Progenitor cell of endocrine pancreas (in vitro differentiated cells): ENCODE measurements at places on chromosomes 2 and 18. TPM values are rescaled to one million over a fixed set of nuclear protein-coding genes. Genes with fewer than 3 reads are reported as not detected.

DNA sequence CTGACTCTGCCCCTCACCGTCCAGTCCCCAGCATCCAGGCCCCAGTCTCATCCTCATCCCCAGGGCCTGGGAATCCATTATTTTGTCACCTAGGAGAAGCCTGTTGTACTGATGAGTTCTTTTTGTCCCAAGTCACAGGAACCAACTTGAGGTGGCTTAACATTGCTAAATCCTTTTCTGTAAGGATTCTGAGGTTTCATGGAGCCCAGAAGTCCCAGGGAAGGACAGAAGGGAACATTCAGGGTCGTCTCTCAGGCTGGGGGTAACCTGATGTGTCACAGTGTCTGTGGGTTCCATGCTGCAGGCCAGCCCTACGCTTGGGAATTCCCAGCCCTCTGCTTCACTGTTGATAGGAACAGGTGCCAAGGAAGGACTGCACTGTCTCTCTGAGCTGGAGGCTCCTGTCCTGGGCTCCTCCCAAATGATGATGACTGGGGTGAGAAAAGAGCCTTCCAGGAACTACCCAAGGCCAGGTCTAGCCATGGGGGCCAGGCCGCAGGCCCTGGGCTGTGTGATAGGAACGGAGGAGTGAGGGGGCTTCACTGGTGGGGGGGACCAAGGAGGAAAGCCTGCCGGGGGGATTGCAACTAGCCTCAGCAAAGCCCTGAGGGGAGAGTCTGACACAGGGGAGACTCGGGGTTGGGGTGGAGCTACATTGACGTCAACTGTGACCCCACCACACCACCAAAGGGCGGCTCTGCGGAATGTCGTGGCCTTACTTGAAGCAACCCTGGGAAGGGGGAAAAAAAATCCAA lies 145.7 kb downstream of the SMAD7 start:
- H3K4me3 ChIP-seq = no peak overlapping the region
- no peaks in the 10 kb centered on the region for H3K36me3 ChIP-seq
- H3K27me3 ChIP-seq = no peaks in the 10 kb centered on the region
- no peak for DNase-seq
- no peak overlapping the region for H3K27ac ChIP-seq

DNA sequence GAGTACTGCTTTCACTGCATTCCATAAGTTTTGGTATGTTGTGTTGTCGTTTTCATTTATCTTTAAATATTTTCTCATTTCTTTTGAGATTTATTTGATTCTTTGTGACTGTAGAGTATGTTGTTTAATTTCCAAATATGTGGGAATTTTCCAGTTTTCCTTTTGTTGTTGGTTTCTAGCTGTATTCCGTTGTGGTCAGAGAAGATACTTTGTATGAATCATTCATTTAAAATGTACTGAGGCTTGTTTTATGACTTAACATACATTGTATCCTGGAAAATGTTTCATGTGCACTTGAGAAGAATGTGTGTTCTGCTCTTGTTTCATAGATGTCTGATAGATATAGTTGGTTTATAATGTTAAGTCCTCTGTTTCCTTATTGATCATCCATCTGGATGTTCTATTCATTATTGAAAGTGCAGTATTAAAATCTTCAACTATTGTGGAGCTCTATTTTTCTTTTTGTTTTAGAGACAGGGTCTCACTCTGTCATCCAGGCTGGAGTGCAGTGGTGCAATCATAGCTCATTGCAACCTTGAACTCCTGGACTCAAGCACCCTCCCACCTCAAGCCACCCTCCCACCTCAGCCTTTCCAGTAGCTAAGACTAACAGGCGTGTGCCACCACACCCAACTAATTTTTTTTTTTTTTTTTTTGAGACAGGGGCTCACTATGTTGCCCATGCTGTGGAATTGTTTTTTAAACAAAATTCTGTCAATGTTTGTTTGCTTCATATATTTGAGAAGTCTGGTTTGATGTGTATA lies 96.8 kb downstream of the TAF4B start:
- H3K27ac ChIP-seq = no peak overlapping the region
- no peak overlapping the region for H3K4me3 ChIP-seq
- H3K36me3 ChIP-seq = peaks cover 2% of the 10 kb centered on the region
- DNase-seq = no peak

GRCh38 chr2:30421604-30422443 lies 25.2 kb upstream of the LCLAT1 start:
- no peak for DNase-seq
- H3K27ac ChIP-seq = no peak overlapping the region

GRCh38 chr18:76558881-76559667 lies 64.0 kb upstream of the ZNF516 start:
- DNase-seq = no peak
- H3K4me3 ChIP-seq = no peak overlapping the region
- H3K27me3 ChIP-seq = no peaks in the 10 kb centered on the region
- H3K36me3 ChIP-seq = no peaks in the 10 kb centered on the region

DNA sequence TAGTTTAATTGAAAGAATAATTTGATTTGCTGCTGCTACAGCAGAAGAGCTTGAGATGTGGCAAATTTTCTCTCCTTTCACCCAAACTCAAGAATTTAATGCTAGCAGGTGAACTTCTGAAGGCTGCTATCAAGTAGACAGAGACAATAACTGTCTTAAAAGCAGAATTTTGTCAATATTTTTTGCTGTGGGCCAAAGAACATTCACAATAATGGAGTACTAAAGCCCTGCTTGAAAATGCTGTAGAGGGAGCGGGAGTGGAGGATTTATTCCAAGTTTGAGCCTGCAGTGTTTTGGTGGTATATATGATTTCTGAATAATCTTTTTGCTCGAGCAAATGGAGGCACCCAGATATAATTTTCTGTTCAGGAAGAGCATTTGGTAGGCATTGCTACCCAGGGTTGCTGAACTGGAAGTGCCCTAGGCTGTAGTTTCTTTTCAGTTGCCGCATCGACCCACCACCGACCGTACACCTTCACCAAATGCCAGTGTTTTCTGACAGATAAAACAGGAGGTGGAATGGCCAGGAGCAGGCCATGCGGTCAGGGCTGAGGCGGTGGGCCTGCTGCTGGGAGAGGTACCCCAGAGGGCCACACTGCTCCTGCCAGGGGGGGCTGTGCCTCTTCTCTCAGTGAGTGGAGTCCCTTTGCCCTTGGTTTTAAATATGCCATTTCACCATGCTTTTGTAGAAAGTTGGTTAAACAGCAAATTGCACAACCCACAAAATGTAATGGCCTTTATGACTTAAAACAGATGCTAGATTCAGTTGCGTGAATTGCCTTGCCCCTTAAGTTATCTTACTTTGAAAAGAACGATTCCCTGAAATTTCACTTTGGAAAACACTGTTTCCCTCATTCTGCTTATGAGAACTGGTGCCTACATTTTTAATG lies 36.4 kb downstream of the TSHZ1 start:
- H3K4me3 ChIP-seq = no peak overlapping the region
- H3K27ac ChIP-seq = no peak overlapping the region
- peaks cover 32% of the 10 kb centered on the region for H3K4me1 ChIP-seq
- H3K27me3 ChIP-seq = no peaks in the 10 kb centered on the region
- no peaks in the 10 kb centered on the region for H3K36me3 ChIP-seq

DNA sequence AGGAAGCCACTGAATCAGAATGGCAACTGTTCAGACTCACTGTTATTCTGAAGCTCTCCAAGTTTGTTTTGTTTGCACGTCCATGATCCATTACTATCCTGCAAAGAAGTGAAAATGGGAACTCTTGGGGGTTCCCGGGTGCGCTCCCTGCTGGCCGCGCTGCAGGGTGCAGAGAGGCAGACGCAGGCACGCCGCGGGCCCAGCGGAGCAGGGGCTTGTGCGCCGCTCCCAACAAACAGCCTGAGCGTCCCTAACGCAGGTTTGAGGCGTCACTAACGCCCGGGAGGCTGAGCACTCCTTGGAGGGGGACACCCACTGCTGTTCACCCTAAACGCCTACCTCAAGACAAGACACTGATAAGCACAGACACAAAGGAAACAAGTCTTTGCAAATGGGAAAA lies 14.3 kb upstream of the PIEZO2 start:
- H3K4me1 ChIP-seq = no peaks in the 10 kb centered on the region
- no peak for DNase-seq
- no peak overlapping the region for H3K27ac ChIP-seq

- no peak overlapping the region for H3K4me3 ChIP-seq
- H3K27ac ChIP-seq = no peak overlapping the region
- H3K36me3 ChIP-seq = no peaks in the 10 kb centered on the region
- H3K27me3 ChIP-seq = no peaks in the 10 kb centered on the region
- DNase-seq = no peak
These were observed 295.3 kb downstream of the CDH7 start for GRCh38 chr18:66046032-66046602.

DNA sequence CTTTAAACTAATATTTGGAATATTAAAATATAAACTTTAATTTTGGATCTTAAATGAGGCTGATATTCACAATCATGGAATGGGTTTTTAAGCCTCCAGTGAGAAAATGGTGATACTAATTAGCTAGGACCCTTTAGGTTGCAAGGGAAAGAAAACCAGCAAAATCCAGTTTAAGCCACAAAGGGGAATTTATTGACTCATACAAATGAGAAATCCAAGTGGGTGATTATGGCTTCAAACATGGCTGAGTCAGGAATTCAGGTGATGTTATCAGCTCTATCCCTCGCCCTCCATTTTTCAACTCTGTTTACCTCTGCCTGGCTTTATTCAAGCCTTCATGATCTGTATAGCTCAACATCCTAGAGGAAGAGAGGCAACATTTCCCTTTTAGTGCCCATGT lies 75.3 kb upstream of the DLX2 start:
- no peaks in the 10 kb centered on the region for H3K36me3 ChIP-seq
- H3K27me3 ChIP-seq = peaks cover 15% of the 10 kb centered on the region
- H3K4me1 ChIP-seq = peaks cover 5% of the 10 kb centered on the region
- DNase-seq = no peak
- H3K4me3 ChIP-seq = no peak overlapping the region

- H3K4me1 ChIP-seq = no peaks in the 10 kb centered on the region
- peaks cover 42% of the 10 kb centered on the region for H3K36me3 ChIP-seq
- DNase-seq = no peak
- no peaks in the 10 kb centered on the region for H3K27me3 ChIP-seq
These were observed 132.7 kb downstream of the DIS3L2 start for GRCh38 chr2:232094201-232094600.

DNA sequence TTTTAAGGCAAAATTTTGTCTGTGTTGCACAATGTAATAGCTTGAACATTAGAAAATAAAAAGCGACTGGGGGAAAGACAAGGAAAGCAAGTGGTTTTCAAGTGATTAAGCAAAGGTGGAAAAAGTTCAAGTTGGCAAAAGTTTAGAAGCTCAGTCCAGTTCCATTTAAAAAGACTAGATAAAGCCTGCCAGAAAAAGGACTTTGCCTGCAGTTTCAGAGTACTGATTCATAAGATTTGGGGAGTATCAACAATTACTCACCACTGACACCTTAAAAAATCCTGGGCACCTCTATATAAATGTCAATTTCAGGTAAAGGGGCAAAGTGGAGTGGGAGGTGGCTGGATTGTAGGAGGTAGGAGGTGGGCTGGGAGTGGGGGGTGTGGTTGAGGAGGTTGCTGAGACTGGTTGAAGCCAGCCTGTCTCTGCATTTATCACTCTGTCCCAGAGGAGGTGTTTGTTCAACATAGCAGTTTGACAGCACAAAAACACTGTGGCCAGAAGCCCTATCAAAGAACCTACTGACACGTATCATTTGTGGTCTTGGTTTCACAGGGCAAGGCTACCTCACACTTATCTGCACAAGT lies 14.6 kb downstream of the ZEB2 start:
- no peak for DNase-seq
- no peak overlapping the region for H3K27ac ChIP-seq
- peaks cover 39% of the 10 kb centered on the region for H3K4me1 ChIP-seq
- peaks cover 84% of the 10 kb centered on the region for H3K27me3 ChIP-seq

GRCh38 chr18:49020621-49021021 lies 69.9 kb upstream of the SMAD7 start:
- peak overlapping the region; percentile 89 for H3K27ac ChIP-seq
- peaks cover 11% of the 10 kb centered on the region for H3K4me1 ChIP-seq
- DNase-seq = no peak
- H3K27me3 ChIP-seq = no peaks in the 10 kb centered on the region

- no peak overlapping the region for H3K4me3 ChIP-seq
- H3K4me1 ChIP-seq = peaks cover 18% of the 10 kb centered on the region
- no peaks in the 10 kb centered on the region for H3K36me3 ChIP-seq
- no peak overlapping the region for H3K27ac ChIP-seq
These were observed 119.4 kb downstream of the LPIN1 start for GRCh38 chr2:11865805-11866204.

- no peaks in the 10 kb centered on the region for H3K27me3 ChIP-seq
- no peak overlapping the region for H3K27ac ChIP-seq
- H3K4me1 ChIP-seq = peaks cover 3% of the 10 kb centered on the region
- H3K4me3 ChIP-seq = no peak overlapping the region
- DNase-seq = no peak
- H3K36me3 ChIP-seq = no peaks in the 10 kb centered on the region
These were observed 5.1 kb downstream of the CPS1 start for GRCh38 chr2:210561475-210561874.

- H3K36me3 ChIP-seq = no peaks in the 10 kb centered on the region
These were observed 72.1 kb upstream of the DSG1 start for GRCh38 chr18:31245820-31246219.

DNA sequence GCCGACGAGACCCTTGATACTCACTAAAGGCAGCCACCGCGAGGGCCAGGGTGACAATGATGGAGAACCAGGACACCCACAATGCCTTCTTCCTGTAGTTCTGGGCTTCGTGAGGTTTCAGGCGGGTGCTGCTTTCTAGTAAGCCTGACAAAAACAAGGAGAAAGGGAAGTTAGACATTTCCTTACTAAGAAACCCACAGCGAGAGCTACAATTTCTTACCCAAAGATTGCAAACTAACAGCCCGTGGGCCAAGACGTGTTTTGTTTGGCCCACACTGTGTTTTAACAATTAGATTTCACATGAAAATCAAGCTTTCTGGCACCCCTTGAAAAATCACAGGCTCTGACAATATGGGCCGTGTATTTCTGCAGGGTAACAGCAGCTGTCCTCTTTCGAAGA lies 5.6 kb downstream of the TMEM163 start:
- H3K36me3 ChIP-seq = no peaks in the 10 kb centered on the region
- no peak overlapping the region for H3K4me3 ChIP-seq
- H3K4me1 ChIP-seq = peaks cover 1% of the 10 kb centered on the region

- no peak for DNase-seq
- no peak overlapping the region for H3K27ac ChIP-seq
- no peak overlapping the region for H3K4me3 ChIP-seq
These were observed 834.4 kb upstream of the SLC39A10 start for GRCh38 chr2:194822657-194823056.

DNA sequence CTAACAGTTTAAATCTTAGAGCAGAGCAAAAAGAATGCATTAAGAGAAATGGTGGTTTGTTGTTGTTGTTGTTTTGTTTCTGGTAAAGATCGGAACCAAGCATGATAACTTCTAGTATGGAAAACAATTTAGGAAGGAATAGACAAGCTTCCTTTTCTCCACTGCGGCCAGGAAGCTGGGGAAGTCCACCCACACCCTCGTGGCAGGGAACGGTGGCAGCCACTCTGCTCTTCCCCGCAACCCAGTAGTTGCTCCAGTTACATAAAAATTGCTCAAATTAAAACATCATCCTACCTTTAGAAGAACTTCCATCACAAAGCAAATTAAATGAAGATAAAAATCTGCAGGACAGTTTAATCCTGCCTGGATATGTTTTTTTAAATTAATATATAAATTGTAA lies 113.0 kb downstream of the RBMS1 start:
- H3K27ac ChIP-seq = no peak overlapping the region
- no peaks in the 10 kb centered on the region for H3K27me3 ChIP-seq
- peaks cover 13% of the 10 kb centered on the region for H3K4me1 ChIP-seq
- DNase-seq = no peak
- H3K36me3 ChIP-seq = no peaks in the 10 kb centered on the region

- no peak for DNase-seq
- no peaks in the 10 kb centered on the region for H3K4me1 ChIP-seq
- H3K27ac ChIP-seq = no peak overlapping the region
- H3K36me3 ChIP-seq = no peaks in the 10 kb centered on the region
- H3K27me3 ChIP-seq = peaks cover 6% of the 10 kb centered on the region
- no peak overlapping the region for H3K4me3 ChIP-seq
These were observed 93.6 kb downstream of the GYPC start for GRCh38 chr2:126749537-126749936.

IL36A gene
- total RNA-seq = not detected in 2 replicates

ASPRV1 gene
- total RNA-seq = 1.1 and 1.2 TPM in 2 replicates

SATB2 gene
- total RNA-seq = 4.4 and 4.7 TPM in 2 replicates

FBLN7 gene
- 9.3 and 13.3 TPM in 2 replicates for total RNA-seq
